ENCODE measurements at places on chromosomes 1 and 21. TPM values are rescaled to one million over a fixed set of nuclear protein-coding genes. Genes with fewer than 3 reads are reported as not detected.

The SPRR1B gene
- 1.2 TPM for total RNA-seq

DNA sequence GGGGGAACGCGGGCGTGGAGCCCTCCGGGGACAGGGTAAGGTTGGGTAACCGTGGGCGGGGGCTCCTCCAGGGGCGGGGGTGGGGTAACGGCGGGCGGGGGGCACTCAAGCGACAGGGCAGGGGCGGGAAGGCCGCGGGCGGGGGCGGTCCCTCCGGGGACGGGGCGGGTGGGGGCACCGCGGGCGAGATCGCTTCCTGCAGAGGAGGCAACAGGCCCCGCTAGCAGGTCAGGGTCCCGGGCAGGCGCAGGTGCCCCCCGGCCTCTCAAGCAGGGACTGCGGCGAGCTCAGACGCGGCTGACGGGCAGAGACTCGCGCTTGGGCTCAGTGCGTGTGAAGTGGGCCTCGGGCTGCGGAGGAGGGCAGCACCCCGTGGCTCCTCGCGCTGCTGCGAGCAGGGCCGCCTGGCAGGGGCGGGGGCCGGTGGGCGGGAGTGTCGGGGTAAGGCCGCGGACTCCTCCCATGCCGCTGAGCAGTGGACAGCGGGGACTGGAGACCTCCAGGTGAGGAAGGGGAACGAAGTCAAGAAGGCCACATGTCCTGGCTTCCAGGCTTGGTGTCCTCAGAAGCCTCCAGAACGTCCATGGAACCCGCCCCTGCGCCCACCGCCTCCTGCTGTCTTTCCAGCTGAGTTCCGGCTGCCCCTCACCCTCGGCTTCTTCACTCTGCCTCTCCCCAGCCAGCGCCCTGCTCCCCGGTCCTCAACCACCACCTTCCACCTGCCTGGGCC is 627 bp upstream of the GNB1 start:
- DNase-seq, result peak; percentile 71
- H3K4me1 ChIP-seq, result peaks cover 49% of the 10 kb centered on the region
- peak overlapping the region; percentile 95 for H3K4me3 ChIP-seq

DNA sequence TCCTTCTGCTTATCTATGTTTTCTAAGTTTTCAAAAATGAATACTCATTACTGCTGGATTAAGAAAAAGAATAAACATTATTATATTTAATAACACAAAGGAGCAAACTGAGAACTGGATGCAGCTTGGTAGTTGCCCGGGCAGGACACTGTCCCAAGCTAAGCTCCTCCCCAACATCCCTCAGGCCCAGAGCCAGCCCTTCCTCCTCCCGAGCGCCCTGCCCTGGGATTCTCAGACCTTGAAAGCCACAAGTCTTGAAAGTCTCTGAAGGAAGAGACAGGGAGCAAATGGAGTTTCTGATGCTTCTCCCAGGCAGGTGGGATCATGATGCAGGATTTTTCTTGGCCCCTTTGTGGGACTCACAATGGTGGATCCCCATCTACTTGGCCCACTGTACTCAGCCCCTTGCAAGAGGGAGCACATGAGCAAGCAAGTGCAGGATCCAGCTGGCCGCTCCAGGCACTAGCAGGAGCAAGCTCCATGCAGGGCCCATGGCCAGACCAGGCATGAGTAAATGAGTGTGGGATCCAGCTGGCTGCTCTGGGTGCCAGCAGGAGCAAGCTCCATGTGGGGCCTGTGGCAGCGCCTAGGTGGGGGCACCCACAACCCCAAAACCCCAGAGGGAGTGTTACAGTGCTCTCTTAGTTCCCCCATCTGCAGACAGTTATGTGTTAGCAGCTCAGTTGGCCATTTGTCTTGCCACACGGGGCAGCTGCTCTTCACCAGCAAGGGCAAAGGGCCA is 32.1 kb upstream of the RAB4A start:
- no peaks in the 10 kb centered on the region for H3K27me3 ChIP-seq
- no peaks in the 10 kb centered on the region for H3K36me3 ChIP-seq
- H3K4me1 ChIP-seq, result no peaks in the 10 kb centered on the region
- H3K27ac ChIP-seq, result no peak overlapping the region
- H3K4me3 ChIP-seq, result no peak overlapping the region
- DNase-seq, result no peak

DNA sequence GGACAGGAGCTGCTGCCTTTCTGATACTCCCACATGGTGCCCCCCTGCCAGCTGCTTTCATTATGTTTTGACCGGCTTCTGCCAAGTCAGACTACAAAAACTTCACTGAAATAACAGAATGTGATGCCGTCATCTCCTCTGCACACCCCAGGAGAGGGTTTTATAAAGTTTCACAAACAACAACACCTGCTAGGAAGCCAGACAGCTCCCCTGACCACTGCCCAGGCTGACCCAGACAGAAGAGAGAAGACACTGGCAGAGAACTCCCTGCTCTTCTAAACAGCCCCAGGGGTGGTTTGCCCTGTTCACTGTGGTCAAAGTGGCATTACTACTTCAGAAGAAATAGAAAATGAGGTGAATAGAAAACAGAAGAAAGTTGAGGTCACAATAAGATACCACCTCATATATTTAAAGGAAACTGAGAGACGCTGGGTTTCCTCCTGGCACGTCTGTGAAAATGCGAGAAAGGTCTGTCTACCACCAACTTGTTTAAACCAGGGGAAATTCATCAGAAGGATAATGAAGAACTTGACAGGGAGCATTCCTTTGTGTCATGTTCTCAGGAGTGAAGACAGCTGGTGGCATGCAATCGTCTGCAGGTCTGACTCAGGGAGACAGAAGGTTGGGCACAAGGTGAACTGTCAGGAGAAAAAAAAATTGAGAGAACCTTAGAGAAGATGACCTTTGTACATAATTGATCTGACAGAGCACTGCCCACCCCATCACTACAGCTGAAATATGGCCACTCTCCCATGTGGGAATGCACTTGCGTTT is 119.0 kb upstream of the NFIA start:
- no peak overlapping the region for H3K4me3 ChIP-seq
- no peaks in the 10 kb centered on the region for H3K27me3 ChIP-seq
- DNase-seq, result no peak
- H3K36me3 ChIP-seq, result no peaks in the 10 kb centered on the region
- no peak overlapping the region for H3K27ac ChIP-seq

GRCh38 chr1:156752843-156753482 is 1.5 kb upstream of the HDGF start:
- no peak overlapping the region for H3K27ac ChIP-seq
- H3K27me3 ChIP-seq, result no peaks in the 10 kb centered on the region
- peaks cover 25% of the 10 kb centered on the region for H3K4me1 ChIP-seq
- no peak for DNase-seq

GRCh38 chr21:19353256-19353655 is 949.7 kb upstream of the TMPRSS15 start:
- H3K27me3 ChIP-seq, result no peaks in the 10 kb centered on the region
- H3K4me3 ChIP-seq, result no peak overlapping the region
- no peak overlapping the region for H3K27ac ChIP-seq
- H3K36me3 ChIP-seq, result no peaks in the 10 kb centered on the region
- DNase-seq, result no peak

GRCh38 chr1:228668553-228669241 is 66.6 kb upstream of the RHOU start:
- H3K36me3 ChIP-seq, result no peaks in the 10 kb centered on the region
- no peak overlapping the region for H3K4me3 ChIP-seq

DNA sequence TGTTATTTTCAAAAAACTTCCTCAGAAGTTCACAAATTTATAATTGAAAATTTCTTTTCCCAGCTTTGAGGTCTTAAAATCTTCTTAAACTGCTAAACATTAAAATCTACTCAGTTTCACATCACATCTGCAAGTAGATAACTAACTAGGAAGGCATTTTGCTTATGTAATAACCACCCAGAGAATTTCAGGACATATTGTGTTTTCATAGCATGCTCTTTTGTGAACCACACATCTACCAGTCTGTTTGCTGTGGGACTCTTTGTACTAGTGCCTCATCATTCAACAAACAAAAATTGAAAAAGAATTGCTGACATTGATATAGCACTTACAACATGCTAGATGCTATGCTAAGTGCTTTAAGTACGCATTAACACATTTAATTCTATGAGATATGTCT is 31.6 kb upstream of the C1orf146 start:
- no peak for DNase-seq
- H3K4me3 ChIP-seq, result no peak overlapping the region
- no peaks in the 10 kb centered on the region for H3K4me1 ChIP-seq
- no peaks in the 10 kb centered on the region for H3K27me3 ChIP-seq
- no peaks in the 10 kb centered on the region for H3K36me3 ChIP-seq

DNA sequence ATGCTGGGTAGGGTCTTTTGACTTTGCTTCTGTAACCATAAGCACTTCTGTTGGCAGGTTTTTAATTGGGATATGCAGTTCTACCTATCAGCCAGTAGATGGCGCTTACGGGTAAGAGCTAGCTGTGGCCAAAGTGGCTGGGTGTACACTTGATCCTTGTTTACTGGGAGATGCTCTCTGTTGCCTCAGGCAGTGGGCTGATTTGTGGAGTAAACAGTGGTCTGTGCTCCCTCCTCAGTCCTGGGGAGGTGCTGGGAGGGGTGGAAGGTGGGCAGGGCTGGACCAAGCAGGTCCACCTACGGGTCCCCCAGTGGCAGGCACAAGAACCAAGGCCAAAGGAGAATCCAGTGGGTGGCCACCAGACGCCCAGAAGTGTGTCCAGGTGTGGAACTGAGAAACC is 43.4 kb downstream of the RALGPS2 start:
- no peak overlapping the region for H3K4me3 ChIP-seq
- H3K36me3 ChIP-seq, result peaks cover 3% of the 10 kb centered on the region
- DNase-seq, result no peak

GRCh38 chr1:155880950-155881349 is 21.6 kb downstream of the SYT11 start:
- DNase-seq, result no peak
- H3K27ac ChIP-seq, result no peak overlapping the region
- no peaks in the 10 kb centered on the region for H3K27me3 ChIP-seq
- H3K4me3 ChIP-seq, result no peak overlapping the region

GRCh38 chr21:36788120-36788638 is 89.3 kb downstream of the SIM2 start:
- no peak for DNase-seq
- H3K4me3 ChIP-seq, result no peak overlapping the region
- H3K27me3 ChIP-seq, result no peaks in the 10 kb centered on the region
- H3K36me3 ChIP-seq, result no peaks in the 10 kb centered on the region
- no peak overlapping the region for H3K27ac ChIP-seq
- no peaks in the 10 kb centered on the region for H3K4me1 ChIP-seq

DNA sequence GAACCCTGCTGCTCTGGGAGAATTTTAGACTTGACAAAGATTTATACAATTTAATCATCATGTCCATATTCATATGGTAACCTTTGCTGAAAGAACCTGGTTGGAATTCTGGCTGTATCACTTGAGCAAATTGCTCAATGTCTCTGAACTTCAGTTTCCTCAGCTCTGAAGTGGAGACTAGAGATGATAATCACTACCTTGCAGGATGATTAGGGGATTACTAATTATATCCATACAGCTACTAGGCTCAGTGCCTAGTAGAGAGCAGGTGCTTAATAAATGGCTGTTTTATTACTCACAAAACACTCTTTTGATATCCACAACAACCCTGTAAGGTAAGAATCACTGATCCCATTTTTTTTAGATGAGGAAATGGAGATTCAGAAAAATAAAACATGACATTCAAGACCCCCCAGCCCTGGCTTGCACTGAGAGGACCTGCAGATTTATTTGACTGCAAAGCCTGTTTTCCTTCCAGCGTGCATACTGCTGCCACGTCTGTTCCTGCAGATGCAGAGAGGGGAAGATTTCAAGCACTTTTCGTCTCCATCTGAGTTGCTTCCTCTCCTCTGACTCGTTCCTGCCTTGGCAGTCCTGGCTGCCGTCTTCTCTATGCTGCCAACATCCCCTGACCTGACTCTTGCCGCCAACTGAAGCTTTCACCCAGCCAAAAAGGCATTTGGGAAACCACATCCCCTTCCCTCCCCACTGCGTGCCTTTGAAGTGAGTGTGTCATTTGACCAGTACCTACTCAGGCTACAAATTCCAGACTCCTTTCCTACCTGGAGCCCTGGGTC is 203.0 kb downstream of the PLPP3 start:
- H3K4me3 ChIP-seq, result no peak overlapping the region
- no peak overlapping the region for H3K27ac ChIP-seq
- no peak for DNase-seq
- H3K4me1 ChIP-seq, result no peaks in the 10 kb centered on the region
- H3K27me3 ChIP-seq, result no peaks in the 10 kb centered on the region
- no peaks in the 10 kb centered on the region for H3K36me3 ChIP-seq

- H3K27me3 ChIP-seq, result no peaks in the 10 kb centered on the region
- no peaks in the 10 kb centered on the region for H3K36me3 ChIP-seq
- no peak overlapping the region for H3K27ac ChIP-seq
- DNase-seq, result no peak
- H3K4me3 ChIP-seq, result no peak overlapping the region
Observed at GRCh38 chr1:82319546-82319945, 518.8 kb downstream of the ADGRL2 start.

The LCE1F gene
- not detected for total RNA-seq

- no peaks in the 10 kb centered on the region for H3K27me3 ChIP-seq
- H3K4me1 ChIP-seq, result no peaks in the 10 kb centered on the region
- no peak overlapping the region for H3K4me3 ChIP-seq
- no peak overlapping the region for H3K27ac ChIP-seq
Observed at GRCh38 chr21:28705616-28706015, 287.1 kb downstream of the LTN1 start.

- DNase-seq, result no peak
- H3K36me3 ChIP-seq, result no peaks in the 10 kb centered on the region
- H3K4me3 ChIP-seq, result no peak overlapping the region
- H3K27me3 ChIP-seq, result no peaks in the 10 kb centered on the region
Observed at GRCh38 chr1:39142401-39143060, 62.0 kb upstream of the MACF1 start.

DNA sequence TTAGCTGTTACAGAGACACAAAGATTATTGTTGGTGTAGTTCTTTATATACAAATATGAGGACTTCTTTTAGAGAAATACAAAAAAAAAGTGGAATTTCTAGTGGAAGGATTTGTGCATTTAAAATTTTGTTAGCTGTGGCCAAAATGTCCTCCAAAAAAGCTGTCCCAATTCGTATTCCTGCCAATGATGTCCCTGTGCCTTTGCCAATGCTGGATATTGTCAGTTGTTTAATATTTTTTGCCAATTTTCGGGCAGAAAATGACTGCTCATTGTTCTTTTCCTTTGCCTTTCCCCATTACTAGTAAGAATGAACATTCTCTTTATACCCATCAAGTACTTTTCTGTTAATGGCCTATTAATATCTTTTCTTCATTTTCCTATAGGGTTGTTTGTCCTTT is 110.0 kb upstream of the HOOK1 start:
- no peak for DNase-seq
- H3K36me3 ChIP-seq, result no peaks in the 10 kb centered on the region
- no peak overlapping the region for H3K4me3 ChIP-seq
- no peaks in the 10 kb centered on the region for H3K27me3 ChIP-seq

- H3K27ac ChIP-seq, result no peak overlapping the region
- H3K4me3 ChIP-seq, result no peak overlapping the region
- no peaks in the 10 kb centered on the region for H3K27me3 ChIP-seq
- H3K4me1 ChIP-seq, result no peaks in the 10 kb centered on the region
Observed at GRCh38 chr1:153401461-153401860, 10.6 kb upstream of the S100A8 start.

- H3K36me3 ChIP-seq, result no peaks in the 10 kb centered on the region
- no peak overlapping the region for H3K4me3 ChIP-seq
- H3K27ac ChIP-seq, result no peak overlapping the region
- DNase-seq, result no peak
- peaks cover 41% of the 10 kb centered on the region for H3K27me3 ChIP-seq
Observed at GRCh38 chr1:65527707-65528503, 107.4 kb downstream of the LEPR start.

The XKR8 gene
- total RNA-seq, result 1.3 TPM

- H3K4me1 ChIP-seq, result no peaks in the 10 kb centered on the region
- no peaks in the 10 kb centered on the region for H3K27me3 ChIP-seq
- no peak for DNase-seq
- no peak overlapping the region for H3K4me3 ChIP-seq
- no peak overlapping the region for H3K27ac ChIP-seq
Observed at GRCh38 chr1:5980314-5981008, 11.8 kb downstream of the NPHP4 start.

The PLA2G2C gene
- 0.19 TPM for total RNA-seq
